ENCODE measurements at places on chromosomes 12 and 14. TPM values are rescaled to one million over a fixed set of nuclear protein-coding genes. Genes with fewer than 3 reads are reported as not detected.

Gene P2RX2
- total RNA-seq = not detected

Gene LTB4R2
- total RNA-seq = 24.6 TPM

Gene CLECL1
- total RNA-seq = 4.1 TPM

Gene SMIM41
- 0.41 TPM for total RNA-seq

Gene KRT5
- total RNA-seq = not detected

Gene GPD1
- 0.41 TPM for total RNA-seq
